Naive B cell (primary cell): ENCODE measurements at places on chromosomes 4 and X.

- peaks cover 49% of the 10 kb centered on the region for H3K4me1 ChIP-seq
- peaks cover 19% of the 10 kb centered on the region for H3K36me3 ChIP-seq
- H3K4me3 ChIP-seq, result peak overlapping the region; percentile 99
- H3K27ac ChIP-seq, result peak overlapping the region; percentile 96
- H3K27me3 ChIP-seq, result no peaks in the 10 kb centered on the region
- DNase-seq, result no peak
These were observed 2.2 kb downstream of the ATP8A1 start for GRCh38 chr4:42654631-42655268.

- no peaks in the 10 kb centered on the region for H3K27me3 ChIP-seq
- H3K4me1 ChIP-seq, result no peaks in the 10 kb centered on the region
- H3K27ac ChIP-seq, result no peak overlapping the region
These were observed 186.2 kb upstream of the CPXCR1 start for GRCh38 chrX:88560673-88561330.

DNA sequence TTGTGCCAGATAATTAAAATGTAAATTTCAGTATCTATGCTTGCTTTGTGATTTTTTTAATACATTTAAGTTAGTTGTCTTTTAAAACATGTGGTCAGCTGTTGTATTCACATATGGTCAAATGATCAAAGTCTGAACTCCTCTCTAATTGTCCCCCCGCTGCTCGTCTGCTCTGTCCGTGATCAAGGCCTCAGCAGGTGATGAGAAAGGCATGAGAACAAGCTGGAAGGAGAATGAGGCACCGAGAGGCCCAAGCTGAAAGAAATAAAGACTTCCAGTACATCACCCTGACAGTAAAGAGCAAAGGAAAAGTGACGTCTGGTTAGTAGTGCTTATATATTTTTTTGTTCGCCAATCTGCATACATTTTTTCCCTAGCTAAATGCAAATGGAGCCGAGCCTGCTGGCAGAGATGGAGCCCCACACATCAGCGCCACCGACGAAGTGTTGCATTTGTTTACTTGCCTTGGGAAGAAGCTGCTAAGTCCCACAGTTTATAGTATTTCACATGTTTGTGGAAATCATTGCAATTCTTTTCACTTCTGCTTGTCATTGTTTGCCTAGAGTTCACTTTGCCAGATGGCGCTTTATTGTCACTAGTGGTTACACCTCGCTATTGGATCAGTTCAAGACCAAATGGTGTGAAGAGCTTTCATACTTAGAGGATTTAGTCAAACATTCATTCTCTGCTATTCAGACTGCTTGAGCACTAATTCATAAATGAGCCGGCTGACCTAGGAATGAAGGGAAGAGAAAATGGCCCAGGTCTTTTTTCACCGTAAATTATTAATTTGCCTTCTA is 181.5 kb downstream of the ZIC3 start:
- H3K4me1 ChIP-seq, result no peaks in the 10 kb centered on the region
- DNase-seq, result no peak
- no peak overlapping the region for H3K4me3 ChIP-seq

- H3K4me3 ChIP-seq, result no peak overlapping the region
- no peak for DNase-seq
- no peak overlapping the region for H3K27ac ChIP-seq
- H3K36me3 ChIP-seq, result no peaks in the 10 kb centered on the region
- peaks cover 33% of the 10 kb centered on the region for H3K4me1 ChIP-seq
These were observed 109.8 kb upstream of the ATP6AP2 start for GRCh38 chrX:40470830-40471429.

DNA sequence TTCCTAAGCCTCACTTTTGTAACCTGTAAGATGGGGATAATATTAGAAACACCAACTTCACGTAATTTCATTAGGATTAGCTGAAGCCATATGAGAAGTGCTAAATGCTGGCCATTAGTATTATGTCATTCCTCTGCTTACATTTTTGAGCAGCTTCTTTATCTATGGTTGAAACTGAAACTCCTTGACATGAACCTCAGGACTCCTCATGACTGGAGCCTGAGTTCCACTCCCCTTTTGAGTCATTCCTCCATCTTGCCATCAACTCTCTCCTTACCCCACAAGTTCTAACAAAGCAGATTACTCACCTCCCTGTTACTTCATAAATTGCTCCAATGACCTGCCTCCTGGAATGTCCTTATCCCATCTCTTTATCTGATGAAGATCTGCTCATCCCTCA is 123.2 kb upstream of the KCNIP4 start:
- H3K4me1 ChIP-seq, result no peaks in the 10 kb centered on the region
- no peaks in the 10 kb centered on the region for H3K27me3 ChIP-seq
- DNase-seq, result no peak
- H3K27ac ChIP-seq, result no peak overlapping the region
- H3K4me3 ChIP-seq, result no peak overlapping the region
- no peaks in the 10 kb centered on the region for H3K36me3 ChIP-seq
